Fibroblast of lung (primary cell): ENCODE measurements at places on chromosomes 6 and 20.

DNA sequence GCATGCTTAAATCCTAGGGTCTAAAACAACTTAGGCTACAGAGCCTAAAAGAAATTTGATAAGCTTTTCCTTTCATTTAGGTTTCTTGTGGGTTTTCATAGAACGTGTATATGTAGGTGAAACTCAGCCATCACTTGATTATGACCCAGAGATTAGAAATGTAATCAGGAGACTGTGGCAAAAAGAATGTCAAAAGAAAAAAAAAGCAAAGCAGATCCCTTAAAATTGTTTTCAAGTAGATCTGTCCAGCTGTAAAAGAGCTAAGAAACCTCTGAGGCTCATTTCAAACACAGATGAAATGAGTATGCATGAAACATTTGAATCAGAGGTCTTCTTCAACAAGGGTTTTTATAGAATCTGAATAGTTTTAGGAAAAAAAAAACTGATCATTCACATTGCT is 341.3 kb upstream of the PRDM1 start:
- peaks cover 2% of the 10 kb centered on the region for H3K4me1 ChIP-seq
- H3K27ac ChIP-seq = no peak overlapping the region
- DNase-seq = no peak
- H3K4me3 ChIP-seq = no peak overlapping the region
- H3K27me3 ChIP-seq = no peaks in the 10 kb centered on the region
- no peaks in the 10 kb centered on the region for H3K36me3 ChIP-seq

DNA sequence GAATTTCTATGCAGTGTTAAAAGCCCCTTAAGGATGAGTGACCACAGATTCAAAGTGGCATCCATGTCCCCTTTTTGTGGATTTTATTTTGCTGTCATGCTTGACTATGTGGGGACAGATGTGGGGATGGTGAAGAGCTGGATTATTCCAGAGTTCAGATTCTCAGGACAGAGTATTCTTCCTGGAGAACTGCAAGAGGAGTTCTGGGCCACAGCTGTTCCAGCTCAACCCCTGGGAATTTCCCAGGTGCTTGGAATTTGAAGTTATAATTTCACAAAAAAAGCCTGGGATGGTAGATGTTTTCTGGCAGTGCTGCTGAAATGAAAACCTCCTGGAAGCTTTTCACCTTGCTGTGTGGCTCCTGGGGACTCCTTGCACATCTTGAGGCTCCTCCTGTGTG is 671.8 kb upstream of the MARCKS start:
- no peaks in the 10 kb centered on the region for H3K27me3 ChIP-seq
- no peak overlapping the region for H3K27ac ChIP-seq
- H3K4me3 ChIP-seq = no peak overlapping the region

DNA sequence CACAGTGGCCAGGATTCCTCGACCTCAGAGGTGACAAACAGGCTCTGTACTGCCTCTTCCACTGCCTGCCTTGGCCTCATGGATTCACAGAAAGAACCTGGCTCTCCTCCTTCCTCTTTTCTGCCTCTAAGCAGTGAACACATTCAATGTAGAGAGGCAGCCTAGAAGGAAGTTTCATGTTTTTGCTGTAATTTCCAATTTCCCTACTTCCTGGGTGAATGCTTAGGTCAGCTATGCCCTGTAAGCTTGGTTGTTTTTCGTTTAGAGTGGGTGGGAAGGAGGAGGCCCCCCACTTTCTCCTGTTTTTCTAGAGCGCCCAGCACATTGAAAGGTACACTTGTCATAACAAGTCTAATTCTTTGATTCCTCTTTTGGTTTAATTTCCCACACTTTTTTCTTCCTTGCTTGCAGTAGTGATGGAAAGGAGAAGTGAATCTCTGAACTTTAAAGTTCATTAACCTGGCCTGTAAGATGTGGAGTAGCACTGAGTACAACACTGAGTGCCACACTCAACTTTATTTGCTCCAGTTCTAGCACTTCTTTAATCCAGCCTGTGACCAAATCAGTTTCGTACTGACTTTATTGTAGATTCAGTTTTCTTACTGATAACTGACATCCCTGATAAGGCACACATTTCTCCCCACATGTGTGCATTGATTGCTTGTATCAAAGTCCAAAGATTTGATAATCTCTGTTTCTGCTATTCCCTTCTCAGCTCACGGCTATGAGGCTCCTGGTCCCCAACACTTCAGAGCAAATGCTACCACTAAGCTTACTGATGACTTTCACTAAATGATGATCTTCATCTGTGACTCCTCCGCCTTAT is 100.0 kb upstream of the MAN1A1 start:
- H3K36me3 ChIP-seq = no peaks in the 10 kb centered on the region
- DNase-seq = no peak
- H3K4me1 ChIP-seq = peaks cover 8% of the 10 kb centered on the region
- no peaks in the 10 kb centered on the region for H3K27me3 ChIP-seq
- no peak overlapping the region for H3K27ac ChIP-seq

- DNase-seq = peak; percentile 80
- H3K36me3 ChIP-seq = no peaks in the 10 kb centered on the region
- H3K4me1 ChIP-seq = peaks cover 4% of the 10 kb centered on the region
- no peak overlapping the region for H3K27ac ChIP-seq
- no peaks in the 10 kb centered on the region for H3K27me3 ChIP-seq
- H3K4me3 ChIP-seq = no peak overlapping the region
Observed at GRCh38 chr20:51462566-51463276, 79.8 kb downstream of the NFATC2 start.

GRCh38 chr6:14281811-14282660 is 164.5 kb downstream of the CD83 start:
- DNase-seq = no peak
- no peak overlapping the region for H3K4me3 ChIP-seq
- H3K4me1 ChIP-seq = peaks cover 8% of the 10 kb centered on the region
- no peak overlapping the region for H3K27ac ChIP-seq

DNA sequence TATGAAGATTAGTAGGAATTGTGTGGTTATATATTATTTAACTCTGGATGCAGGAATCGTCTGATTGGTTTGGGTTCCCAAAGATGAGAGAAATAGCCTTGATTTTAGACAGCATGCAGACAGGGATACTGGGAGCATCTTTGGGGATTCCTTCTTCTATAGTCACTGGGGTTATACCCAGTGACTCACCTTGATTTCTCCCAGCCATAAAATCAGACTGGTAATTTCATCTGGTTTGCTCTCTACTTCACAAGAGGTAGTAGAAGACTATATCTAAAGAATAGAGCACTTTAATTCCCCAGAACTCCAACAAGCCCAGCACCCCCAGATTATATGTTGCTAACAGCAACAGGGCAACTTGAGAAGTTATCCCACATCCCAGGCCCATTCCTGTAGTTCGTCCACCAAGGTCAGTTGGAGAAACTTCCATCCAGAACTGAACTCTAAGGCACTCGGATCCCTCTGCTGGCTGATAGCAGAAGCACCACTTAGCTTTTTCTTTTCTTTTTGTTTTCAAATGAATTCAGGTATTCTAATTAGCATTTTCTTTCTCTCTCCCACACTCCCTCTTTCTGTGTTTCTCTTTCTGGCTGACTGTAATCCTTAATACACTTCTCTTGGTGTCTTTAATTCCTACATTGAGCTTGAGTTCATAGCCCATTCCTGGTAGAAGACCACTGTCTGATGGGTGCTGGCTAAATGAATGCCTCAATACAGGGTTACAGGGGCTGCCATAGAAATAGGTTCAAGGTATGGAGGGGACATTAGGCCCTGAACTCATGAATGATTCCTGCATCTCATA is 20.4 kb upstream of the EFHC1 start:
- DNase-seq = peak; percentile 51
- H3K27me3 ChIP-seq = no peaks in the 10 kb centered on the region
- no peaks in the 10 kb centered on the region for H3K4me1 ChIP-seq
- H3K4me3 ChIP-seq = no peak overlapping the region
- peaks cover 2% of the 10 kb centered on the region for H3K36me3 ChIP-seq

- no peaks in the 10 kb centered on the region for H3K36me3 ChIP-seq
- no peaks in the 10 kb centered on the region for H3K4me1 ChIP-seq
- no peak overlapping the region for H3K27ac ChIP-seq
- DNase-seq = no peak
- H3K4me3 ChIP-seq = peak overlapping the region; percentile 49
- peaks cover 45% of the 10 kb centered on the region for H3K27me3 ChIP-seq
Observed at GRCh38 chr6:170289951-170290295, 955 bp downstream of the DLL1 start.

- no peaks in the 10 kb centered on the region for H3K27me3 ChIP-seq
- H3K27ac ChIP-seq = no peak overlapping the region
- no peak overlapping the region for H3K4me3 ChIP-seq
- no peak for DNase-seq
- no peaks in the 10 kb centered on the region for H3K4me1 ChIP-seq
Observed at GRCh38 chr6:130973521-130974277, 89.3 kb downstream of the EPB41L2 start.

DNA sequence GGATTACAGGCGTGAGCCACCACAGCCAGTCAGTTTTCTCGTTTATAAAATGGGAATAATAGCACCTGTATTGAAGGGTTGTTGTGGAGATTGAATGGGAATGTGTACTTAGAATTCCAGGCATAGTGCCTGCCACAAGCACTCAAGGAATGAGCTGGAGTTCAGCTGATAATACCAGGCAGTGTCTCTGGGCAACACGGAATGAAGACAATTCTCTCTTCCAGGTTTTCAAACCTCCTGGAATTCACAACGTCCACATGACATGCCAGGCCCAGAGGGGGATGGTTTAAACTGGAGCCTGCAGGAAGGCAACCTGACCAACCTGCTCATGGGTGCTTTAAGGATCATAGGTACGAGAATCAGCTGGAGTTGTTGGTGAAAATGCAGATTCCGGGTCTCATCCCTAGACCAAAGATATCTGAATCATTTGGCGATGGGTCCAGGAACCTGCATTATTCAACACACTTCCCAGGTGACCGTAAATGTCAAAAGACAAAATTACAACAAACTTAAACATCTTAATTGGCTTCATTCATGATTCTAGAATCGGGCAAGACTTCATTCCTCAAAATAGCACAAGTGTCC is 1.9 kb upstream of the PTPN1 start:
- H3K27ac ChIP-seq = no peak overlapping the region
- H3K27me3 ChIP-seq = no peaks in the 10 kb centered on the region

DNA sequence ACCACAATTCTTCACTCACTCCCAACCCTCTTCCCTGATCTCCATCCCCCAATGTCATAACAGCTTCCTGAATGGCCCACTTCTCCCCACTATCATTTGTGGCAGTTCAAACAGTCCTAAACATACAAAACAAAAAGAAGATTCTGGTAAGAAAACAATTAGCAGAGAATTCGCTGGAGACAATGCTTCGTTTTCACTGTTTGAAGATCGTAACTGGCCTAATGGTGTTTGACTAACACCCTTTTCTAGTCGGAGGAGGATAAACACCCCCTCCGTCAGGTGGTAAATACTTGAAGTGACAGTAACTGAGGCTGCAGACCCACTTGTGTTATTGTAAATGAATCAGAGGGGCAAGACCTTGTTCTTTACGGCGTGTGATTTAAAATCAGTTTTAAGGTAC is 3.8 kb downstream of the EYA2 start:
- no peaks in the 10 kb centered on the region for H3K4me1 ChIP-seq
- no peak for DNase-seq
- H3K4me3 ChIP-seq = no peak overlapping the region
- H3K27ac ChIP-seq = no peak overlapping the region
- peaks cover 6% of the 10 kb centered on the region for H3K27me3 ChIP-seq
